Activated T-cell treated with anti-CD3 and anti-CD28 coated beads, Interleukin-2, amount 50 U/mL, for 72 hours (primary cell): ENCODE measurements at places on chromosomes 7 and 10. TPM values are rescaled to one million over a fixed set of nuclear protein-coding genes. Genes with fewer than 3 reads are reported as not detected.

- no peaks in the 10 kb centered on the region for H3K4me1 ChIP-seq
- H3K4me3 ChIP-seq, result no peak overlapping the region
- no peaks in the 10 kb centered on the region for H3K36me3 ChIP-seq
- H3K27me3 ChIP-seq, result peaks cover 9% of the 10 kb centered on the region
- DNase-seq, result no peak
Measured at GRCh38 chr10:47008769-47009168, 97.5 kb downstream of the PTPN20 start.

GRCh38 chr10:19719284-19719683 is 96.9 kb upstream of the PLXDC2 start:
- DNase-seq, result no peak
- no peak overlapping the region for H3K4me3 ChIP-seq
- no peak overlapping the region for H3K27ac ChIP-seq

- DNase-seq, result no peak
- H3K27ac ChIP-seq, result no peak overlapping the region
- H3K36me3 ChIP-seq, result no peaks in the 10 kb centered on the region
- H3K4me1 ChIP-seq, result peaks cover 67% of the 10 kb centered on the region
- H3K4me3 ChIP-seq, result no peak overlapping the region
Measured at GRCh38 chr7:151506901-151507382, 12.8 kb downstream of the RHEB start.

Gene SFTPA1
- total RNA-seq, result not detected

Gene HPSE2
- total RNA-seq, result not detected

- H3K27ac ChIP-seq, result no peak overlapping the region
- H3K36me3 ChIP-seq, result no peaks in the 10 kb centered on the region
- H3K27me3 ChIP-seq, result no peaks in the 10 kb centered on the region
- DNase-seq, result no peak
Measured at GRCh38 chr7:74429153-74429747, 24.5 kb upstream of the GTF2IRD1 start.

DNA sequence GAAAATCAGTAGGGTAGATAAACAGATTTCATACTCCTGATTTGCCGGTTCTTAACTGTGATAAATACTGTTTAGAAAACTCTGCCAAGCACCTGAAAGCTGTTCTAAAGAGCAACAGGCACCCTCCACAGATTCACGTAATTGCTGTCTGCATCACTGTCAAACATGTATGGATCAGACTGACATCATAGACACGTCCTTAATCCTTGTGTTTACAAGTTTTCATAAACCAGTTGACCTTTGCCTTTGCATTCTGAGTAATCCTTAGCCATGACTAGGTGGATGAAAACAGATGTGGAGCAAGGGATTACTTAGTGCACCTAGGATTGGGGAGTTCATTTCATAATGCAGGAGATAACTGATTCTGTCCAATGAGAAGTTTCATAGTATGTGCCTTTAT is 41.6 kb downstream of the SLC39A12 start:
- no peaks in the 10 kb centered on the region for H3K27me3 ChIP-seq
- no peaks in the 10 kb centered on the region for H3K36me3 ChIP-seq

Gene CALN1
- total RNA-seq, result 0.86 TPM

Gene VWA2
- not detected for total RNA-seq

GRCh38 chr10:24501056-24501711 is 222.5 kb downstream of the ARHGAP21 start:
- no peak overlapping the region for H3K4me3 ChIP-seq
- H3K27me3 ChIP-seq, result peaks cover 18% of the 10 kb centered on the region
- DNase-seq, result no peak
- H3K27ac ChIP-seq, result no peak overlapping the region
- H3K4me1 ChIP-seq, result peaks cover 5% of the 10 kb centered on the region

DNA sequence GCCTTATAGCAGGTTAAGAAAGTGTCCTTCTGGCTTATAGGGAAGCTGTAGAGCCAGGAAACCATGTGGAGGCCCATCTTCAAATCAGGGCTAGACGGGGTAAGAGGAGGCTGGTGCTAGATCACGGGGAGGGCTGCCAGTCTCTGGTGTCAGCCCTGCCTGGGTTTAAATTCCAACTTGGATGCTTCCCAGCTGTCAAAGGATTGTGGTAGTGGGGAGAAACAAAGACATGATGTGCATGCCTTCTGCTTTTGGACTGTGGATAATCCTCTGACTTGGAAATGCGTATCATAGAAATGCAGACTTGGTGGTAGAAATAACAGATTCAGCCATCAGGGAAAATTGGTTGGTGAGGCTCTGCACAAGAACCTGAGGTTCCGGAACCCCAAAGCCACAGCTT is 325.6 kb downstream of the PHTF2 start:
- H3K27ac ChIP-seq, result no peak overlapping the region
- H3K27me3 ChIP-seq, result no peaks in the 10 kb centered on the region
- H3K36me3 ChIP-seq, result no peaks in the 10 kb centered on the region
- no peaks in the 10 kb centered on the region for H3K4me1 ChIP-seq
- no peak for DNase-seq

DNA sequence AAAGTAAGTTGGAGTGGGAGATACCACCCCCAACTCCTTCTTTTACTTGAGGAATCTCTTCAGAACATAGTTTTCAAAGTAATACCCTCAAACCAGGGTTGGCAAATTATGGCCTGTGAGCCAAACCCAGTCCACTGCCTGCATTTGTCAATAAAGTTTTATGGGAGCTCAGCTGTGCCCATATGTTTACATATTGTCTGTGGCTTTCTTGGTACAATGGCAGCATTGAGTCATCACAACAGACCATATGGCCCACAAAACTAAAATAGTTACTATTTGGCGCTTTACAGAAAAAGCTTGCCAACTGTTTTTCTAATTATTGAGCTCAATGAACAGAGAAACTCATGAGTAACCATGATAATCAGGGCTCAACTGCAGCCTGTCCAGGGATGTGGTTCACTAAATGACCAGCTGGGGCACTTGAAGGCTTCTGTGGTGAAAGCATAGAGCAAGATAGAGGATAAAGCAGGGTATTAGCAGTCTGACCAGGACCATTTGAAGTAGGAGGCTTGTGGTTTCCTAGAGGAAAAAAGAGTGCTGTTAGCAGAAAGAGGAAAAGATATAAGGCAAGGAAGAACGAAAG is 196.0 kb upstream of the GRB10 start:
- no peak overlapping the region for H3K27ac ChIP-seq
- peaks cover 17% of the 10 kb centered on the region for H3K27me3 ChIP-seq
- no peak overlapping the region for H3K4me3 ChIP-seq
- no peaks in the 10 kb centered on the region for H3K36me3 ChIP-seq
- DNase-seq, result no peak

GRCh38 chr10:112756235-112756527 is 193.9 kb upstream of the TCF7L2 start:
- no peak overlapping the region for H3K27ac ChIP-seq
- H3K4me1 ChIP-seq, result no peaks in the 10 kb centered on the region
- no peak for DNase-seq
- H3K27me3 ChIP-seq, result no peaks in the 10 kb centered on the region
- no peak overlapping the region for H3K4me3 ChIP-seq

- no peaks in the 10 kb centered on the region for H3K36me3 ChIP-seq
- H3K27ac ChIP-seq, result no peak overlapping the region
- H3K4me3 ChIP-seq, result no peak overlapping the region
- H3K4me1 ChIP-seq, result no peaks in the 10 kb centered on the region
Measured at GRCh38 chr7:35624299-35625186, 70.4 kb downstream of the HERPUD2 start.

Gene AKR1C4
- total RNA-seq, result not detected

GRCh38 chr10:63699785-63700613 is 178.8 kb downstream of the REEP3 start:
- peaks cover 29% of the 10 kb centered on the region for H3K4me1 ChIP-seq
- DNase-seq, result peak; percentile 49
- H3K27me3 ChIP-seq, result peaks cover 11% of the 10 kb centered on the region
- no peak overlapping the region for H3K27ac ChIP-seq

- H3K36me3 ChIP-seq, result no peaks in the 10 kb centered on the region
- no peaks in the 10 kb centered on the region for H3K4me1 ChIP-seq
- no peaks in the 10 kb centered on the region for H3K27me3 ChIP-seq
- no peak overlapping the region for H3K4me3 ChIP-seq
- no peak for DNase-seq
Measured at GRCh38 chr10:5073659-5074058, 20.6 kb upstream of the AKR1C3 start.

DNA sequence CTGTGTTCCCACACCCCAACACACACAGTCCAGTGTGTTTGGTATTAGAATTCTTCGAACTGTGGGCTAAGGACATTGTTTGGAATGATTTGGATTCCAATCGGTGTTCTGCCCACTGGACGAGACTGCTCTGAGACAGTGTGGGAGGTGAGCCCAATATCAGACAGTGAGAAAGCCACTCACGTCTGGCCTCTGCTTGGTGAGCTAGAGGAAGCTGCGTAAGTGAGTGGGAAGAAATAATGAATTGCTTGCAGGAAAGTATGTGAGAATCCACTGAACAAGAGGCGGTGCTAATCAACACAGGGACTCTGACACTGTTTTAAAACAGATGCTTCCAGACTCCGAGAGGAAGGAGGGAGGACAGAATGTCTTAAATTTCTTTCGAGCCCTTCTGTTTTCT is 675.0 kb upstream of the ANKRD30A start:
- DNase-seq, result no peak
- no peaks in the 10 kb centered on the region for H3K4me1 ChIP-seq

DNA sequence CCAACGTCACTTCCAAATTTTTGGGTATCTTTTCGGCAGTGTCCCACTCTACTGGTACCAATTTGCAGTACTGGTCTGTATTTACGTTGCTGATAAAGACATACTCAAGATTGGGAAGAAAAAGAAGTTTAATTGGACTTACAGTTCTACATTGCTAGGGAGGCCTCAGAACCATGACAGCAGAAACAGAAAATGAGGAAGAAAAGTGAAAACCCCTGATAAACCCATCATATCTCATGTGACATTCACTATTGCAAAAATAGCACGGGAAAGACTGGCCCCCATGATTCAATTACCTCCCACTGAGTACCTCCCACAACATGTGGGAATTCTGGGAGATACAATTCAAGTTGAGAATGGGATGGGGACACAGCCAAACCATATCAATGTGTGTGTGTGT is 364.0 kb upstream of the KCND2 start:
- no peak for DNase-seq
- H3K4me1 ChIP-seq, result no peaks in the 10 kb centered on the region
- H3K27ac ChIP-seq, result no peak overlapping the region
- no peaks in the 10 kb centered on the region for H3K27me3 ChIP-seq
- no peaks in the 10 kb centered on the region for H3K36me3 ChIP-seq
- no peak overlapping the region for H3K4me3 ChIP-seq

- no peak for DNase-seq
- no peaks in the 10 kb centered on the region for H3K4me1 ChIP-seq
- no peak overlapping the region for H3K27ac ChIP-seq
- H3K36me3 ChIP-seq, result no peaks in the 10 kb centered on the region
Measured at GRCh38 chr10:121668314-121669027, 70.2 kb upstream of the FGFR2 start.

GRCh38 chr7:22700559-22701002 is 26.4 kb upstream of the IL6 start:
- peaks cover 49% of the 10 kb centered on the region for H3K4me1 ChIP-seq
- peaks cover 26% of the 10 kb centered on the region for H3K27me3 ChIP-seq
- peak; percentile 10 for DNase-seq
- H3K36me3 ChIP-seq, result peaks cover 3% of the 10 kb centered on the region

DNA sequence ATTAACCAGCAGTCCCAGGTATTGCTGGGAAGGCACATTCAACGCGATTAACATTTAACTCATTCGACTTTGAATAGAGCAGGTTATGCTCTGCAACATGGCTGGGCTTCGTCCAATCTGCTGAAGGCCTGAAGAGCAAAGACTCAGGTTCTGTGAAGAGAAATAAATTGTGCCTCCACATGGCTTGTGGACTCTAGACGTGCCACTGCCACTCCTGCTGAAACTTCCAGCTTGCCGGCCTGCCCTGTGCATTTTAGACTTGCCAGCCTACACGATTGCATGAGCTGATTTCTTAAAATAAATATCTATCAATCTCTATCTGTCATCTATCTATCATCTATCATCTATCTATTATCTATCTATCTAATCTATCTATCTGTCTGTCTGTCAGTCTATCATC is 138.0 kb downstream of the WDR37 start:
- no peak for DNase-seq
- peaks cover 19% of the 10 kb centered on the region for H3K4me1 ChIP-seq
- no peak overlapping the region for H3K27ac ChIP-seq
- H3K27me3 ChIP-seq, result no peaks in the 10 kb centered on the region
- no peak overlapping the region for H3K4me3 ChIP-seq
- H3K36me3 ChIP-seq, result no peaks in the 10 kb centered on the region

- H3K4me1 ChIP-seq, result peaks cover 5% of the 10 kb centered on the region
- peaks cover 10% of the 10 kb centered on the region for H3K27me3 ChIP-seq
- DNase-seq, result no peak
- no peaks in the 10 kb centered on the region for H3K36me3 ChIP-seq
- H3K27ac ChIP-seq, result no peak overlapping the region
Measured at GRCh38 chr10:98312822-98313221, 44.8 kb upstream of the LOXL4 start.

Gene TAS2R16
- total RNA-seq, result not detected

DNA sequence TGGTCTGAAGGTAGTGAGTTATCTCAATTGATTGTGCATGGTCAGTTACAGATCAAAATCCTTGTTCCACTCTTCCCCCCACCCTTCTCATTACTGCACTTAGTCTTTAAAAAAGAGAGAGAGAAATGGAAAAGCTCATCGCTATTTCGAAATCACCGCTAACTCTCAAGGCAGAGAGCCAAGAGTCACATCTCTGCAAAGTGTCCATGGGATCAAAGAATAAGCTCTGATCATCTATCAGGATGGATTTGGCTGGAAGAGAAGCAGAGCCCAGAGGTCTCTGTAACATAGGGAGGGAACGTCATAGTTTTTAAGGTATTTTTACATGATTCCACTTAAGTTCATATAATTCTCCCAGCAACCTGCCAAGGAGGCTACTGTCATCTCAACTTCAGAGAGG is 30.0 kb upstream of the MYH16 start:
- no peak overlapping the region for H3K4me3 ChIP-seq
- no peaks in the 10 kb centered on the region for H3K36me3 ChIP-seq
- H3K27me3 ChIP-seq, result peaks cover 9% of the 10 kb centered on the region
- no peak for DNase-seq
- H3K27ac ChIP-seq, result no peak overlapping the region

Gene CAMK1D
- total RNA-seq, result 25.3 TPM

Gene TAS2R41
- not detected for total RNA-seq

- H3K27ac ChIP-seq, result no peak overlapping the region
- no peaks in the 10 kb centered on the region for H3K36me3 ChIP-seq
- H3K4me1 ChIP-seq, result no peaks in the 10 kb centered on the region
- H3K27me3 ChIP-seq, result no peaks in the 10 kb centered on the region
- no peak for DNase-seq
- H3K4me3 ChIP-seq, result no peak overlapping the region
Measured at GRCh38 chr10:71542478-71542877, 145.8 kb downstream of the CDH23 start.

DNA sequence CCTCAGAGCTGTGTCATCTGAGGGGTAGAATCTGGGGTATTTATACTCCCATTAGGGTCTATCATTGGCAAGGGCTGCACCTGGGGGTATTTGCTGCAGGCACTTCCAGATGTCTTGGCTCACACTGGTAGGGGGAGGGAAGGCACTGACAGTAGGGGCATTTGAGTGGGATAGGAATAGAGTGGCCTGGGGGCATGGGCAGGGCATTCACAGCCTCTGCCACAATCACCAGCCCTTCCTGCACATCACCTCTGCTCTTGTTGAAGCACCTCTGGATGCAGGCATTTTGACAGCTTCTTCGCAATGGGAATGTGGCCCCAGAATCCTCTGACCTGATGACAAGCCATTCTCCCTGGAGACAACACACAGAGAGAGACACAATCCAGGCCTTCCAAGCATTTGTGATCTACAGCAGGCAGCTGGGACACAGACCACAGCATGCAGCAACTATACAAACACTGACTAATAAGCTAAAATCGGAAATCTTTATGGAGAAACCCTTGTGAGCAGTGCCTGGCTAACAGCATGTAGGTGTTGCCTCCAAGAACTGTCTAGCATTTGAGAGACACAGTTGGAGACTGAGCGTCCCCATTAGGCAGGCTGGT is 178.5 kb downstream of the KCNMA1 start:
- H3K27me3 ChIP-seq, result peaks cover 7% of the 10 kb centered on the region
- no peaks in the 10 kb centered on the region for H3K36me3 ChIP-seq
